Body of pancreas (tissue), 4 donors: ENCODE measurements at places on chromosomes 12 and 14.

- no peak for DNase-seq
Observed at GRCh38 chr12:67655829-67656228, 7.3 kb downstream of the DYRK2 start.

DNA sequence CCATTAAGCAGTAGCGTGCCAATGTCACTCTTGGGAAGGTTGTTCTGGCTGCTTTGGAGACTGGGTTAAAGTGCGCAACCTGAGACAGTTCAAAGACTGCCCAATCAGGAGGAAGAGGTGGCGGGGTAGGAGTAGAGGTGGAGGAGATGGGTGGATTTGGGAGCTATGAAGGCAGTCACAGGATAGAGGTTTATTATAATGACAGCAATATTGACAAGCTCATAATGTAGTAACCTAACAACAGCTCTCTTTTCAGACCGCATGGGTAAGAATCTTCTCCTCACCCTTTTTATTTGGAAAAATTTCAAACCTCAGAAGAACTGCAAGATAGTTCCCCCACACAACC lies 5.3 kb upstream of the PSMD9 start:
- no peak for DNase-seq

- no peak for DNase-seq
Observed at GRCh38 chr14:96016501-96017160, 22.5 kb upstream of the C14orf132 start.

DNA sequence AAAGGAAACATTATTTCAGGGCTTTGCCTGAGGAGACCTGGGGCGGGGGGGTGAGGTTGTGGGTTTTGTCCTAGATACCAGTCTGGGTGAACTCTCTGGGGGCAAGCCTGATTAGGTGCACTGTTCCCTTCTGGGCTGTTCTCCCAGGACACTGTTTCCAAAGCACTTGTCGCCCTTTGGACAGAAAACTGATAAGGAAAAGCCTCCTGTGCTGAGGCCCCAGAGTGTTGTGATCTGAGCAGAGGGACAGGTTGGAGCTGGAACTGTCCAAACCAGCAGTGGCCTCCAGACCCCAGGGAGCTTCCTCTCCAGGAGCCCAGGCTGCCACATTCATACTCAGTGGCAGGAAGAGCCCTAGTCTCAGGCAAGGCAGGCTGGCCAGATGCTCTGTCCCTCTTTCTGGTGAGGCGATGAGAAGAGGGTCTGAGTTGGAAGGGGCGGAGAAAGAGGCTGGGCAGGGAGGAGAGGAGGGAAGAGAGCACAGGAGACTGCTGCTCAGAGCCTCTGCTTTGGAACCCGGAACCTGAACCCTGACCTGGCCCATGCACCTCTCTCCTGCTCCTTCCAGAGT lies 1.9 kb downstream of the GALNT16 start:
- no peak for DNase-seq

DNA sequence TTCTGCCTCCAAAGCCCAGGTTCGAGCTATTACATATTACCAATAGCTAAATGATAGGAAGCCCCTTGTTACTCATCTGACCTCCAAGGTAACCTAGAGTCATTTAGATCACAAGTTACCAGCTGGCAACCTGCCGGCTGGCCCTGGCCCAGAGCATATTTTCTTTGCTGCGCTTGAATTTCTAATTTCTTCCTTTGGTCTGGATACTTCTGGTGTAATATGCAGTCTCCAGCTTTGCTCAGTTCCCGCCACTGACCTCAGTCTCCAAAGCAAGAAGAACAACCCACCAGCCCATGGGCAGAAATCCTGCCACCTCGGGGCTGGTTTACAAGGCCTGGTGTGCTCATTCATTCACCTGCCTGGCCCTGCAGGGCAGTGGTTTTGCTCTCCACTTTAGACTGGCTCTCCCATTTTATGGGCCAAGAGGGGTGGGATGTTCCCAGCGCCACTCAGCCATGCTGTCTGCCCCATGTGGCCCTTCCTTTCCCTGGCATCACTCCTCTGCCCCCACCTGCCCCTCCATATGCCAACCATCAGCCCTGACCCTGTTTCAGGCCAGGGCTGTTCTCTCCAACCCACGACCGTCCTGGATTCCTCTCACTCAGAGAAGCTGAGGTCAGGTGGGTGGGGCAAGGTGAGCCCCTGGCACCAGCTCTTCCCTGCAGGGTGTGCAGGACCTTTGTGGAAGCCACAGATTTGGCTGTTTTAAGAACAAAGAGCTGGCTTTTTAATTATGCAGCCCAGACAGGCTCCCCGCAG lies 76.0 kb downstream of the PRIMA1 start:
- DNase-seq: no peak

DNA sequence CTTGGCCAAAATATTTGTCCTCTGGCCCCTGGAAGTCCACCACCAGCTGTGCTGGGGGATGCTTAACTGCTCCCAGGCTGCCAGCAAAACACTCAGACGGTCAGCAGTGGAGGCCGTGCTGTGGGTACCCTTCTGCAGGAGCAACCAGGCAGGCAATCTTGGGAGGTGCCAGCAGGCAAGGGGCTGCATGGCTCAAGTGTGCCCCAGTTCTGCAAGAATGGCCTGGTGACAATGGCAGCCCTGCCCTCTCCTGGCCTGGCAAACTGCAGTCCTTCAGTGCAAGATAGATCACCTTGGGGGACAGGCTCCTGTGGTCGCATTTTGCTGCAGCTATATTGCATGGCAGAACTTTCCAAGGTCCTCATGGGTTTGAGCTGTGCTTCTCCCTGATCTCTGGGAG lies 728.3 kb downstream of the TMTC2 start:
- no peak for DNase-seq

- no peak for DNase-seq
Observed at GRCh38 chr14:24416932-24417619, 12.4 kb downstream of the CBLN3 start.

DNA sequence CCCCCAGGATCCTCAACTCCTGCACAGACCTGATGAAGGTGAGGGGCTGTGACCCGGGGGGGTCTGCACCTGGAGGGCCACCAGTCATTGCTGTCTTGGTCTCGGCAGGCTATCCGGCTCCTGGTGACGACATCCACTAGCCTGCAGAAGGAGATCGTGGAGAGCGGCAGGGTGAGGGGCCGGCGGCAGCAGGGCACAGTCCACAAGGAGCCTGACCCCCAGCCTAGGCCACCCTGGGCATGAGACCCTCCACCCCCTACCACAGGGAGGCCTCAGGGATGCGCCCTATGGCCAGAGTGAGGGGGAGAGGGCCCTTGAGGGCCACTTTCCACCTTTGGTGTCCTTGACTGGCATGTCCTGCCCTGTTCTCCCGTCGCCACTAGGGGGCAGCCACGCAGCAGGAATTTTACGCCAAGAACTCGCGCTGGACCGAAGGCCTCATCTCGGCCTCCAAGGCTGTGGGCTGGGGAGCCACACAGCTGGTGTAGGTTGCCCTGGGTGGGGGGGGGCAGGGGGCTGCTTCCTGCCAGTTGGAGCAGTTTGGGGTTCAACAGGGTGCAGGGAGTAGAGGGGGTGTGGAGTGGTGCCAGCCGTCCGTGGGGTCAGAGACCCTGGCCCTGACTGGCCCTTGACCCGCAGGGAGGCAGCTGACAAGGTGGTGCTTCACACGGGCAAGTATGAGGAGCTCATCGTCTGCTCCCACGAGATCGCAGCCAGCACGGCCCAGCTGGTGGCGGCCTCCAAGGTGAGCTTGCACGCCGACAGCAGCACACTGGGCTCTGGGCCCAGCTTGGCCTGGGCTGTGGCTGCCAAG lies 25.0 kb downstream of the HIP1R start:
- peak; percentile 91 for DNase-seq

DNA sequence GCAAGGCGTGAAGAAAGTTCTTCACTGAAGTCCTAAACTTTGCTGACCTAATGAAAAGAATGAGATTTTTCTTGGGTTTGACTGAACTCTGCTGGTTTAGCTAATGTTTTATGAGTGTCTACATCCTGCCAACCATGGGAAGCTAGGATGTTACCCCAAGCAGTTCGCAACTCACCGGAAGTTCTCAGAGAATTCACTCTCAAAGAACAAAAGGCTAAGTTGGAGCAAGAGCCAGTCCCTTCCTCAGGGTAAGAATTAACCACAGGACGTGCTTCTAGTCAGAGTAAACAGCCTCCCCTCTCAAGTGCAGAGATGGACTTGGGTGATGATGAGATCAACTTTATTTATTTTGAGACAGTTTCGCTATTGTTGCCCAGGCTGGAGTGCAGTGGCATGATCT lies 37.3 kb downstream of the TCHP start:
- DNase-seq: no peak

- DNase-seq: no peak
Observed at GRCh38 chr12:116484807-116485206, 74.4 kb upstream of the MAP1LC3B2 start.

DNA sequence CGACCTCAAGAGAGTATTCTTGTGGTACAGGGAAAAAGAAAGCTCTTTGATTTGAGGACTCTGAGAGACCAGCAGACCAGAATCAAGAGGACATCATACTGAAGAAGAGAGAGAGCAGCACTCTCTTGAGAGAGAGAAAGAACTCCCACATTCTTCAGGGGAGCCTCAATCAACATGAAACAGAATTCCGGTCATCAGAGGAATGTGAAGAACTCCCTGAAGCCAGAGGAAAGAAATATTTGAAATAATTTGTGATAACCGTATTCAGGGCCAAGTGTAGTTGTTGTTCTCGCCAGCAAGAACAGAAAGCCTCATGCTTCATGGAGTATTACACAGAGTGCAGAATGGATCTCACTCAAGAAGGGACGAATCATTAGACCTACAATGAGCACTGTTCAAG lies 363.8 kb upstream of the TMEM132C start:
- no peak for DNase-seq

DNA sequence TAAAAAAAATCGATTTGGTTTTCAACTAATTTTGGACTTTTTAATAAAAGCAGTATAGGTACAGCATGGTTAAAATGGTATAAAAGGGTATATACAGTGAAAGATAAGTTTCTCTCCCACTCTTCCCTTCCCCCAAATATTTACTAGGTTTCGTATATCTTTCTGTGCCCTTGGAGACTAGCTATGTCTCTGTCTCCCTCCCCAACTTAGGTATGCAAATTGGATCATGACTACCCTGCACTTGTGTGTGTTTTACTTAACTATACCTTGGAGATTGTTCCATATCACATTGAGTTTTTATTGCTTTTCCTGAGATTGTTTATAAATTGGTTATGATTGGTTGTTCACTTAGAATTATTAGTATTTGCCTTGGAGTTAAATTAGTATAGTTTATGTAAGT lies 19.4 kb downstream of the AEBP2 start:
- no peak for DNase-seq

DNA sequence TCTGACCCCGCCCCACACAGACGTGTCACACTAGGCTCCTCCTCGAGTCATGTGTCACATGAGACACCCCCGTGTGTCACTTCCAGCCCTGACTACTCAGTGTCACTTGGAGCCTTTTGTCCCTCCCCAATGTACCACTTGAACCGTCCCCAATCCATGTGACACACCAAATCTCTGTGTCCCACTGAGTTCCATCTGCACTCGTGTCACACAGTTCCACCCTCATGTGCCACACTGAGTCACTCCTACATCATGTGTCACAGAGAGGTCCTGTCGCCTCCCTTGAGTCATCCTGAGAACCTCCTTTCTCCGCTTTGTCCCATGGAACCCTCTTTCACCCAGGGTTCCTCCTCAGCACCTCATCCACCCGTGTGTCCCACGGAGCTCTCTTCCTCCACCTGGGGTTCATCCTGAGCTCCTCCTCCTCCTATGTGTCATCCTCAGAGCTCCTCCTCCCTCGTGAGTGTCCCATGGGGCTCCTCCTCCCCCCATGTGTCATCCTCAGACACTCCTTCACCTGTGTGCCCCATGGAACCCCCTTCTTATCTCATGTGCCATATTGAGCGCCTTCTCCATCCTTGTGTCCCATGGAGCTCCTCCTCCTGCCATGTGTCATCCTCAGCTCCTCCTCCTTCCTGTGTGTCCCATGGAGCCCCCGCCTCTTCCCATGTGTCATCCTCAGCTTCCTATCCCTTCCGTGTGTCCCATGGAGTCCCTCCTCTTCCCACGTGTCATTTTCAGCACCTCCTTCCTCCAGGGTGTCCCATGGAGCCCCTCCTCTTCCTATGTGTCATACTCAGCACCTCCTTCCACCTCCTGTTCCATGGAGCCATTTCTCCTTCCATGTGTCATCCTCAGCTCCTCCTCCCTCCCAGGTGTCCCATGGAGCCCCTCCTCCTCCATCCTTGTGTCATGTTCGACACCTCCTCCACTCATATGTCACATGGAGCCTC lies 32.0 kb downstream of the RTL1 start:
- no peak for DNase-seq

GRCh38 chr14:66009089-66009488 lies 477.1 kb upstream of the CCDC196 start:
- DNase-seq: no peak

- DNase-seq: no peak
Observed at GRCh38 chr12:124745465-124745890, 118.2 kb downstream of the SCARB1 start.

DNA sequence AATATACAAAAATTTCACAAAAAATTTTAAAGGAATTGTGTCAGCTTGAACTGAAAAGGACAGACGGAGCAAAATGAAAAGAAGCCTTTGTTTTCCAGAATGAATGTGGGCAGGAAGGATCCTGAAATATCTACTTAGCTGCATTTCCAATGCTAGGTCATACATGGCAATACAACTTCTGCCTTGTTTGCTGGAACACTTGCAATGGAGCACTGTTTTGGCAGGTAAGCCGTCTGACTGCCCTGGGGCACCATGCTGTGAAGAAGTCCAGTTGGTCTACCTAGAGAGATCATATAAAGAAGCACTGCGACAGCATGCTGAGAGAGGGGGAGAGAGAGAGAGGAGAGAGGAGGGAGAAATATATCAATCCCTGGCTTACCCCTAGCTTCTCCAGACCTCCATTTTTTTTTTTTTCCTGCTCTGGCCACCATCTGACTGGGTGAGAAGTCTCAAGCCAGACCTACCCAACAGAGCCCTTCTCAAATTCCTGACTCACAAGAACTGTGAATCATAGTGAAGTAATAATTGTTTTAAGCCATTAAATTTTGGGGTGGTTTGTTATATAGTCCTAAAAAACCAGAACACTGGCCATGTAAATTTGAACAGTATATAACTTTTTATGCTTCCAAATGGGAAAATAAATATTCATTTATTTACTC lies 97.1 kb upstream of the PRICKLE1 start:
- DNase-seq: no peak

DNA sequence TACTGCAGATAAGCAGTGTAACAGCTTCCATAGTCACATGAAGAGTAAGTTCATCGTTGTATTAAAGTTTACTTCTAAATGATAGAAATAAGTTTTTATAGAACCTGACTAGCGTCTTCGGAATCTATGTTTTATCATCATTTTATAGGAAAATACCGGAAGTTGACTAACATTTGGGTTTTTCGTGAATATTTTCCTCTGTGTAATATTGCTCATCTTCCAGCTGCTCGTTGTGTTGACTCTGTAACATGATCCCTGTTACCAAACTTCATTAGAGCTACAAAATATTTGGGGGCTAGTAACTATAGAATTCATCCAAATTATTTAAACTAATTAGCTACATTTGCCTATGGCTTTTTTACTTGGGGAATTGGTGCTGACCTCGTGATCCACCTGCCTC lies 37.2 kb downstream of the DDX51 start:
- no peak for DNase-seq

- no peak for DNase-seq
Observed at GRCh38 chr14:67622675-67623074, 3.0 kb downstream of the ARG2 start.

GRCh38 chr14:81206115-81206514 lies 14.6 kb downstream of the GTF2A1 start:
- DNase-seq: no peak
